ENCODE measurements at places on chromosomes 2 and 18. TPM values are rescaled to one million over a fixed set of nuclear protein-coding genes. Genes with fewer than 3 reads are reported as not detected.
A peak's percentile ranks its signal among the peaks of the same experiment; 100 is the strongest.

FRZB gene
- total RNA-seq: 1.9 TPM

IL1RL2 gene
- 1.3 TPM for total RNA-seq

TNFRSF11A gene
- total RNA-seq: 3.4 TPM

SRD5A2 gene
- not detected for total RNA-seq

RASGRP3 gene
- 12.7 TPM for total RNA-seq

RNASEH1 gene
- 27.6 TPM for total RNA-seq

MC5R gene
- 0.18 TPM for total RNA-seq

KCNJ3 gene
- 0.87 TPM for total RNA-seq

- DNase-seq: no peak
Observed at GRCh38 chr18:13446024-13446423, 227.5 kb downstream of the LDLRAD4 start.

DNA sequence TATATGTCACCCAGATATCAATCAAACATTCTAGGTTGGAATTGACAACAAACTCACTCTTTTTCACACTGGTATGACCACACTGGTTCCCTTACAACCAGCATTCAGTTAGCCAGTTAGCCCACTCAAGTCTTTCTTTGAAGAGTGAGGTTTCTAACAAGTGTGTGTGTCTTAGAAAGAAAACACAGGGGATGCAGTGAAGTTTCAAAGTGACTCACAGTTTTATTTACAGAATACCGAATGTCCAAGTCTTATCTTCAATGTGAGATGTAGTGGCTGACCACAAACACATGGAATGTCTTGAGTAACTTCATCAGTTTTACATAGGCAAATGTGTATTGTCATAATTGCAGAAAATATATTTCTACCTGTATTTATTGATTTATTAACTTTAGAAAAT, 274.7 kb upstream of the HNMT start:
- DNase-seq: no peak

DNA sequence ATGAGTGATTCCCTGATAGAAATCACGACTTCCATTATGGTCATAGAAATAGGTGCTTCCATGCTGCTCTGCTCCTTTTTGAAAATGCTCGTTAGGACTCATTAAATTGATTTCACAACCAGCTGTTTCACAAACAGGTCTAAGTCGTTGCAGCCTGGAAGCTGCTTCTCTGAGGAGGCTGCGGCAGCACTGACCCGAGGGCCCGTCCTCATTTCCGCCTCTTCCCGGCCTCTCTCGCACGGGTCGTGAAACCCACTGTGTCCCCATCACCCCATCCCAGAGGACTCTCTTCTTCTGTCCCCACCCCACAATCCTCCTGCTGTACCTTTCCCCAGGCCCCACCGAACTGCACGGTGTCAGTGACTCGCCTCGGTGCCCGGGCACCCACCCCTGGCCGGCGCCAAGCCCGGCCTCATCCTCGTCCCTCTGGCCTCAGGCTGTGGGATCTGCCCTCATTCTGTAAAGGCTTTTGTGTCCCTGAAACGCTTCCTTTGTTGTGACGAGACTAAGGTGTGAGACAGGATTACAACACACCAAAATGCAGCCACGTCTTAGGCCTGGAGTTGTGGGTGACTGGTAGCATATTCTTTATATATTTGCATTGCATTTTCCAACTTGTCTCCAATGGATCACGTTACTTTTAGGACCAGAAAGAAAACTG, 112.7 kb upstream of the CTDP1 start:
- DNase-seq: no peak

DNA sequence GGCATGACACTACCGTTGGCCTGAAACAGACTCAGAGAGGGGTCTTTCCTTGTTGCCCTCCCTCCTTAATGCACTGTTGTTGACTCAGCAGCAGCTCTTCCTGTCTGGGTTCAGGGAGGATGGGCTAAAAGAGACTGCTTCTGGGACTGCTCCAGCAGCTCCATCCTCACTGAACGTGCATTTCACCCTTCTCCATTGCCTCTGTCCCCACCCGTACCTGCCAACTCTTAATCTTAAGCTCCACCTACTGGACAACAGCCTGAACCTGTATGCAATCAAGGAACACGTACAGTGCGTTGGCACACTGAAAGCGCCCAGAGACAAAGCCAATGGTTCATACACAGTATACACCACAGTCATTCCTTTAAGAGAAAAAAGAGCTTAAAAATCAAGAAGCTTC, 230.8 kb upstream of the RAB6C start:
- DNase-seq: no peak

DNA sequence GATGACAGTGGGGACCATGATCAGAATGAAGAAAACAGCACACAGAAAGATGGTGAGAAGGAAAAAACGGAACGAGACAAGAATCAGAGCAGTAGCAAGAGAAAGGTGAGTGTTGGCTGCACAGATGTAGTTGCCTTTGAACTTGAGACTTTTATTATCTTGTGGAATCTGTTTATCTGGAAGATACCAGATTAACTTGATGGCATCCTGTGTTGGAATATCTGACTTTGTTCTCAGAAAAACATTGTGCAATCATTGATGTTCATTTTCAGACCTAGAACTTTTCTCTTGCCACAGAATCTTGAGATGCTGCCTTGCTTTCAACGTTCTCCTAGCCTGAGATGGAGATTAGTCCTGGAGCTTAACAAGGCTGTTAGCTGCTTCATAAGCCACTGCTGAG, 5.9 kb downstream of the EIF4E2 start:
- no peak for DNase-seq

GRCh38 chr2:168804214-168804613, 1.8 kb downstream of the NOSTRIN start:
- peak; percentile 49 for DNase-seq

DNA sequence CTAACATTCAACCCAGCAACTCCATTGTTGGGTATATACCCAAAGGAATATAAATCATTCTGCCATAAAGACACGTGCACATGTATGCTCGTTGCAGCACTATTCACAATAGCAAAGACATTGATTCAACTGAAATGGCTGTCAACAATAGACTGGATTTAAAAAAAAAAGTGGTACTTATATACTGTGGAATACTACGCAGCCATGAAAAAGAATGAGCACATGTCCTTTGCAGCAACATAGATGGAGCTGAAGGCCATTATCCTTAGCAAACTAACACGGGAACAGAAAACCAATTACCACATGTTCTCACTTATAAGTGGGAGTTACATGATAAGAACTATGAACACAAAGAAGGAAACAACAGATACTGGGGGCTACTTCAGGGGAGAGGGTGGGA, 74.0 kb upstream of the FMNL2 start:
- no peak for DNase-seq

GRCh38 chr18:3015204-3015592, 2.3 kb upstream of the LPIN2 start:
- peak; percentile 31 for DNase-seq

GRCh38 chr2:117918608-117919007, 95.3 kb downstream of the CCDC93 start:
- no peak for DNase-seq

DNA sequence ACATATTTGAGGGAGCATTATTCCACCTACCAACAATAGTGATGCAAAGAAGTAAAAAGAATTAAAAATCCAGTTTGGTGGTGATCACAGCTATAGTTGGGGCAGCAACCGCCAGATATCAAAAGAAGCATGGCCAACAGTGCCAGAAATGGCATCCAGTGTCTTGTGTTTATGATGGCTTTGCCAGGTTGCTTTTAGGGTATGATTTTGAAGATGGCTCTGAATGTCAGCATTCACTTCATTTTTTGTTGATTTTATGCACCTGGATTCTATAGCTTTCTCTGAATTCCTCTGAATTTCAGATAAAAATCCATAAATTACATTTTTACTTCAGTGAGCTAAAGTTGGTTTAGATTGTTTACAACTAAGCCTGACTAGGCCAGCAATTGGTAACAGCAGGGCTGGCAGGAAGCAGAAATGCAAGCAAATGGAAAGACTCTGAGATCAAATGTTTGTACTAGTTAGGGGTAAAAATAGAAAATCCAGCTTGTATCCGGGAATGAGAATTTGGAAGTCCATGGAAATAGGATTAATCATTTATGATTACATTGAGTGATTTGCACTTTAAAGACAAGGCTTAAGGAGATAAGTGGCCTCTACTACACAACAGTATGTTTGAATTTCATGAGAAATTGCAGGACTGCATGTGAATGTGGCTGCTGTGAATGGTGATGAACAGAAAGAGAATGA, 40.4 kb downstream of the COL3A1 start:
- DNase-seq: no peak

DNA sequence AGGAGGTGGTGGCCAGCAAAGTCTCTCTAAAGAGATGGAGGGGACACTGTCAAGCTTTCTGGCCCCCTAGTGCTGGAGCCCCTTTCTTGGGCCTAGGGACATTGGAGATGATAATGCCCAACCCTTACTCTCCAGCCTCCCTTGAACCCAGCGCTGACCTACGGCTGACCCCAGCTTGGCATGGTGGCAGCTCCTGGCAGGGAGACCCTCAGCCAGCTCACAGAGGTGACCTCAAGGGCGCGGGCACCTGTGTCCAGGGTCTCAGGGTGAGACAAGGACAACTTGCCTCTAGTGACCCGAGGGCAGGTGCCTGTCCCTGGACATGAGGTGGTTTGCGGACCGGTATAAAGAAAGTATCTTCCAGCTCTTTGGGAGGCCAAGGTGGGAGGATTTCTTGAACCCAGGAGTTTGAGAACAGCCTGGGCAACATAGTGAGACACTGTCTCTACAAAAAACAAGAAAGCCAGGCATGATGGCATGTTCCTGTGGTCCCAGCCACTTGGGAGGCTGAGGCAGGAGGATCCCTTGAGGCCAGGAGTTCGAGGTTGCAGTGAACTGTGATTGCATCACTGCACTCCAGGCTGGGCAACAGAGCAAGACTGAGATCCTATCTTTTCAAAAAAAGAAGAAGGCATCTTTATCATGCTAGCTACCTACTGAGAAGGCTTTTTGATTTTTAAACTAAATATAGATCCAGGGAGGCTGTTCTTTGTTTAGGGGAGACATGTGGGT, 3.3 kb upstream of the PER2 start:
- no peak for DNase-seq

- DNase-seq: peak; percentile 44
Observed at GRCh38 chr18:62329691-62330454, 4.8 kb downstream of the TNFRSF11A start.

DNA sequence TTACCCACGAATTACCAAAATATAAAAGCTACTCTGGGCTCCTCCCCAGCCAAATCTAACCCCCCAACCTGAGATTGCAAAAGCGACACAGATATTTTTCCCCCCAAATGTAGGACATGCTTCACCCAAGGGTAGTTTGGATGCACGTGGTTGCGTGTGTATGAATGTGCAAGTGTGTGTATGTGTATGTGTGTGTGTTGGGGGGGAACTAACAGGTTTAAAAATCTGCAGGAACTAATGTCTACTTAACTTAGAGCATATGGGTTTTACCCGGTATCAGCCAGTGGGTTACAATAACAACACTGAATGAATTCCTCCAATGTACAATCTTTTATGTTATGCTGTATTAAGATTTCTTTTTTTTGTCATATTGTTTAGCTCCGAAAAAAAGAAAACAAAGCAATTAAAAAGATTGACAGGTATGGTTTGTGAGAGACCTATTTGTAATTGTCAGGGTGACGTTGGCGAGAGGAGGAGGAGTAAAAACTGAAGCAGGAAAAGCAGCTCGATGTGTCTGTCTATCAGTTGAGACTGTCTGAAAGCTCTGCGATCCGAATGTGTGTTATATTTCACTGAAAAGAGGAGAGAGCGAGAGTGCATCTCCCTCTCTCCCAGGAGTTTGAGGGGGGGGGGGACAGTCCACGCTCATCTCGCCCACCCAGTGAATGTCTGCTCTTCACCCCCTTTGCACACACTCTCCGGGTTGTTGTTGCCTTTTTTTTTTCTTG, at the start of gene TSHZ1:
Gene TSHZ1 (plus strand): TSS at position 524 of the 728 bp plus-strand sequence. CDS start 1,080 bp downstream, outside the sequence.
- peak; percentile 76 for DNase-seq

DNA sequence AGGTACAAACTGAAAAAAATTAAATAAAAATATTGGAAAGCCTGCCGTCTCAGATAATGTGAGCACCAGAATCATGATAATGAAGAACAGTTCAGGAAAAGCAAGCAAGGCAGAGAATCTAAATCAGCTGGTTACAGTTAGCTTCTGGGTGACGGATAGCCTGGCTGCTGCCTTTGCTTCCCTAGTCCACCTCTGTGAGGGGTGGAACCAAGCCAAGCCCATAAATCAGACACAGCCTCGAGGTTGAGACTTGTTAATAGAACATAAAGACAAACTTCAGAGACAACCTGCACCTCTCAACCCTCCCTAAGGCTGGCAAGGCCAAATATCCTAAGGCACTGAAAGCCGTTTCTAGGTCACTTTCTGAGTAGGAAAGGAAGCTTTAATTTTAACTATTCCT, 334.7 kb upstream of the SLC39A10 start:
- peak; percentile 48 for DNase-seq

Measured in adrenal gland (tissue), 19 donors.